ENCODE measurements at places on chromosomes 2 and 18.

DNA sequence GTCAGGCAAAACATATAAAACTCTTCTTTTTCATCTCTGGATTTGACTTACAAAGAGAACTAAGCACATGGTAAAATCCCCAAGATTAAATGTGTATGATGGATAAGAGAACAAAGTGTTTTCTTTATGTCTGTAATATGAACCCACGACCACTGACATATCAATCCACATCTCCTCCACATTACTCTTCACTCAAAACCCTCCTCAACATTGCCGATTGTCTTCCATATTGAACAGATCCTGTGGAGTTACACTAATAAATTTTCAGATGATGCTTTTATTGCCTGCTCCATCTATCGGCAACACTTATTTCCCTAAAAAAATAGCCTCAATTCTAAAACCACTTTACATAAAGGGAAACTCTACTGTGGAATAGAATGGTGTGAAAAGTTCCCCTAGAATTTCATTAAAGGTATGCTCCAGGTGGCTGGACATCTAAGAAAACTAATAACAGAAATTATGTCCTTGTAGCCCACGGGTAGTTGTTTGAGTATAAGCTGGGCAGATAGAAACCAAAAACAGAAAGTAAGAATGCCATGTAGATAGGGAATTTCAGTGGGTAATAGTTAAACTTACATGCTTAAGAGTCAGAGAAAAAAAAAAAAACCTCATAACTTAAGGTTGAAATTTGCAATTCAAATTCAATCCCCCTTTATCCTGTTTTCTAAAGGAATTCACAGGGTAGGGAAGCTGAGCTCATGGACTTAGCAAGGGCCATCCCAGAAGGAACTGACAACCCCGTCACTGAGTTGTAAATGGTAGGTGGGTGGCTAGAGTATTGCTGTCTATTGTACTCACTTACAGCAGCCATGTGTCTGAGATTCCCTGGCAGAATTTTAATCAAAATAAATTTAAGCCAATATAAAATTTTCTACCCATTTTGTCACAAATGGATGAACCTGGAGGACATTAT is 305.4 kb upstream of the LYPD1 start:
- DNase-seq, result no peak

DNA sequence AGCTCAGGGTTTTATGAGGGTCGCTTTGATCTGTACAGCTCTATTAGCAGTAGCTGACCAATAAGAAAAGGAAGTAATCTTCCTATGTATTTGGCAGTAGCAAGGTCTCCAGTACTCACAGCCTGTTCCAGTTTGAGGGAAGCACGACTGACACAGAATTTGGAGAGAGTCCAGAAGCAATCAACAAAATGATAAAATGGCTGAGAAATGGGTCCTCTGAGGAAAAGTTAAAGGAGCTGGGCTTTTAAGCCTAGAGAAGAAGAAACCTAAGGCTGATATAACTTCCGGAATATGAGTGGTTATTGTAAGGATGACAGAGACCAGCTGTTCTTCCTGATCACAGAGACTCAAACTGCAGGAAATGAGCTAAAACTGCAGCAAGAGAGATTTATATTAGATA is 382.8 kb downstream of the GPD2 start:
- DNase-seq, result no peak

DNA sequence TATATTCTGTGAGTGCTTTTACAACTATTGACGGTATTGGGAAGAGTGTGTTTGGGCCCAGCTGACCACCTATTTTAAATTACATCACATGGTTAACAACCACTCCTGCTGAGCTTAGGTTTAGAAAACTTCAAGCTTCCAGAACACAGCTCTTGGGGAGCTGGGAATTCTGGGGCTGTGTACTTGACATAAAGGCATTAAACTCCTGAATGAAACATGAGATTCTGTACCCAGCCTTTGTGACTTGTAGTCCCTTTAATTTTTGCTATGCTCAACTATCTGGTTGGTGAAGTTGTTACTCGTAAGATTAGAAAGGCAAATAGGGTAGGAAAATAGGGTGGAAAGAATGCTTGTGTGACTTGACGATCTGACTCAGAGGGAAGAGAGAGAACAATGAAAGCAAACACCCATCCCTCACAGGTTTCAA is 66.9 kb downstream of the LTBP1 start:
- no peak for DNase-seq

GRCh38 chr2:46724107-46724506 is 191.5 kb downstream of the MCFD2 start:
- DNase-seq, result no peak

DNA sequence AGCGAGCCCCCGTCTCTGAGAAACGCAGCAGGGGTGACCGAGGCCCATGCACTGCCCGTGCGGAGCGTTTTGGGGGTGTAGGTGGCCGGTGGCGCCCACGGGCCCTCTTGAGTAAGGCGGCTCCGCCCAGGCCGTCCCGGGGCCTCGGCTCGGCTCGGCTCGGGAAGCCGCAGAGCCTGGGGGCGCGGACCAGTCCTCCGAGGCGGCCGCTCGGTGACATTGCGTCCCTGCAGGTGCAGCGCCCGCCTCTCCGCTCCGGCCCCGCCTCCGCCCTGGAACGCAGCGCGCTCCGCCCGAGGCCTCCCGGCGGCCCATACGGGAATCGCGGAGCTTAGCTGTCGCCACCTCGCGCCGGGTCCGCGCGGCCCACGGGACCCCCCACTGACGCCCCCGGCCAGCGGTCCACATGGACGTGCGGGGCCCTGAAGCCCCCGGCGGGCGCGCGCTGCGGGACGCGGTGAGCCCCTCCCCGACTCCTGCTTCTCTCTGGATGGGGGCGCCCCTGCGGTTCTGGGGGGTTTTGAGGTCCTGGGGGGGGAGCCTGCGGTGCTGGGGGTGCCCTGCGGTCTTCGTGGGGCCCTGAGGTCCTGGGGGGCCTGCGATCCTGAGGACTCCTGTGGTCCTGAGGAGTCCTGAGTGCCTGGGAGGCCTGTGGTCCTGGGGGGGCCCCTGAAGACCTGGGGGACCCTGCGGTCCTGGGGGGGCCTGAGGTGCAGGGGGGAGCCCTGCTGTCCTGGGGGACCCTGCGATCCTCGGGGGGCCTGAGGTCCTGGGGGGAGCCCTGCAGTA is at the start of gene HSBP1L1:
TSS of gene HSBP1L1 (plus strand) at position 314 of the 789 bp plus-strand sequence. CDS start at position 407, 93 bp downstream.
- DNase-seq, result no peak

DNA sequence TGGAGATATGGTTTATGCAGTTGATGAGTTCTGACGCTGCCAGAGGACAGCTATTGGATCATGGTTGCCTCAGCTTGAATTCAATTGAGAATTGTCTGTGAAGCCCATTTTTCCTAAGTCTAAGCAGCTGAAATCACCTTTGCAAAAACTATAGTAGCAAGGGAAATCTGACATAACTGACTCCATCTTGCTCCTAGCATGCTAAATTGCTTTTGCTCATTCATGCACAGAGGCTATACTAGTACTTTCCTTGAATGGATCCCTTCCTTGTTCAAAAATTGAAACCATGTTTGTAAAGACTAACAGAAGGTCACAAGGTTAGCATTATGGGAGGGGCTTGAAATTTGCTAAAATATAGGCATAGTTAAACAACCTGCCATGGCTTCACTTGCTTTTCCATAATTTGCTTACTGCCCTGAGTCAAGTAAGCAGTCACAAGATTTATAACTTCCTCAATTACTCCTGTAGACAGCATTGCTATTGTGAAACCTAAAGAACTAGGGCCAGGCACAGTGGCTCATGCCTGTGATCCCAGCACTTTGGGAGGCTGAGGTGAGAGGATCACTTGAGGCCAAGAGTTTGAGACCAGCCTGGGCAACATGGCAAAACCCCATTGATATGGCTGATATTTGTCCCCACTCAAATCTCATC is 41.2 kb downstream of the CHRNA1 start:
- DNase-seq, result no peak

DNA sequence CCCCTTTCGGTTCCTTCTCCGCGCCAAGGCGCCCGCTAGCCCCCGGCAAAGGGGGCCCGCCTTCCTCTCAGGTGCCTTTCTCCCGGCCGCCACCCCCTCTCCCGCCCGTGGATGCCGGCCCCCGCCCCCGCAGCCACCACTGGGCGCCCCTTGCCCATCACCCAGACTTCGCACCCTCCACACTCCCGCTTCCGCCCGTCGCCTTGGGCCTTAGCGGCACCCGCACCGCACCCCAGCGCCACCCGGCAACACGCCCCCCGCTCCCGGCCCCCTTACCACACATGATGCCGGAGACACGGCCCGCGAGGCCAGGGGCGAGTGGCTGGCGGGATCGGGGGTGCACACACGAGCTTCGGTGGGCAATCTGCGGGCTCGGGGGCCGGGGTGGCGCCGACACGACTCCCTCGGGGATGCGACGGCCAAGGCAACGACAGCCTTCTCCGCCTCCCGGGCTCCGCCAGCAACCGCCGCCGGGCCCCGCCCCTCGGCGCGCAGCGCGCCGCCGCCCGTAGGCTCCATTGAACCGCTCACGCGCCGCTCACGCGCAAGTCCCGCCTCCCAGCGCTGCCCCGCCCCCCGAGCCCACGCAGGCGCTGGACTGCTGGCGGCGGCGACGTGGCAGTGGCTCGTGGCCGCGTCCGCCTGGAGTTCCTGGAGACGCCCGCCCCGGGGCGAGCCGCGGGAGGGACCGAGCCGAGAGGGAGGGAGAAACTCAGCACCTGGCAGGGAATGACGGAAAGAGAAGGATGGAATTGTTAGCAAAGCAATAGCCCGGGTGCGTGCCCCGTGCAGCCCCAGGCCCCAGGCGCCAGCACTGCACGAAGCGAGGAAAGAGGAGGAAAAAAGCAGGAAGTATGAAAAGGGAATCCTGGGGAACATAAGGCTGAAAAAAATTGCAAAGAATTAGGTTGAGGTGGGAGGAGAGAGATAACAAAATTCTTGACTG is at the start of gene GFPT1:
TSS of gene GFPT1 (minus strand) at position 439 of the 946 bp plus-strand sequence. CDS start at position 283, 156 bp downstream.
- peak; percentile 66 for DNase-seq

DNA sequence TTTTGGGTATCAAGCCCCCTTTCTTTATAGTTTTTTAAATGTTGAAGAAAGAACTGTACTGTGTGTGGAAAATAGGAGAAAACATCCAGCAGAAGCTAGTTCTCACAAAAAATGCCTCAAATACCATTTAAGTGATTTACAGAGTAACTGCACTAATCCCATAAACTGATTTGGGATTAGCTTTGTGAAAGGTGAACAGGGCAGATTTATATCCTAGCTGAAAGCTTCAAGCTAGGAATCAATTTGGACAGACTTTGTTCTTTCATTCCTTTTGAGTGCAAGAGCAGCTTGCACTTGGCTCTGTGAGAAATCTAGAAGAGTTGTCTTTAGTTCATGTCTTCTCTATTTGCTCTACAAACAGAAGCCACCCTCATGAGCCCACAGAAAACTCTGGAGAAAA is 183.9 kb upstream of the VRK2 start:
- DNase-seq, result no peak

GRCh38 chr2:169131587-169132512 is 62.5 kb downstream of the DHRS9 start:
- no peak for DNase-seq

DNA sequence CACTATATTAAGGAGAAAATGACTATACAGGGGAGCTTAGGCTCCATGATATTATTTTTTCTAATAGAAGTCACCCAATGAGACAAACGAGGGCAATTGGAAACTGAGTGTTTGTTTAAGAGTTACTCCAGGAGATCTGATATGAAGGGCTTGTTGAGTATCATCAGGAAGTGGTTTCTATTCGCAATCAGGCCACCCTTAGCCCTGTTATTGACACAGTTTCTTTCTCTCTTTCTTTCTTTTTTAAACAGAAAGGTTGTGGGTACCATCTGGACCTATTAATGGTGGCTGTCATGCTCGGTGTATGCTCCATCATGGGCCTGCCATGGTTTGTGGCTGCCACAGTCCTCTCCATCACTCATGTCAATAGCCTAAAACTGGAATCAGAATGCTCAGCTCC is 117.3 kb downstream of the DPP4 start:
- DNase-seq, result no peak

DNA sequence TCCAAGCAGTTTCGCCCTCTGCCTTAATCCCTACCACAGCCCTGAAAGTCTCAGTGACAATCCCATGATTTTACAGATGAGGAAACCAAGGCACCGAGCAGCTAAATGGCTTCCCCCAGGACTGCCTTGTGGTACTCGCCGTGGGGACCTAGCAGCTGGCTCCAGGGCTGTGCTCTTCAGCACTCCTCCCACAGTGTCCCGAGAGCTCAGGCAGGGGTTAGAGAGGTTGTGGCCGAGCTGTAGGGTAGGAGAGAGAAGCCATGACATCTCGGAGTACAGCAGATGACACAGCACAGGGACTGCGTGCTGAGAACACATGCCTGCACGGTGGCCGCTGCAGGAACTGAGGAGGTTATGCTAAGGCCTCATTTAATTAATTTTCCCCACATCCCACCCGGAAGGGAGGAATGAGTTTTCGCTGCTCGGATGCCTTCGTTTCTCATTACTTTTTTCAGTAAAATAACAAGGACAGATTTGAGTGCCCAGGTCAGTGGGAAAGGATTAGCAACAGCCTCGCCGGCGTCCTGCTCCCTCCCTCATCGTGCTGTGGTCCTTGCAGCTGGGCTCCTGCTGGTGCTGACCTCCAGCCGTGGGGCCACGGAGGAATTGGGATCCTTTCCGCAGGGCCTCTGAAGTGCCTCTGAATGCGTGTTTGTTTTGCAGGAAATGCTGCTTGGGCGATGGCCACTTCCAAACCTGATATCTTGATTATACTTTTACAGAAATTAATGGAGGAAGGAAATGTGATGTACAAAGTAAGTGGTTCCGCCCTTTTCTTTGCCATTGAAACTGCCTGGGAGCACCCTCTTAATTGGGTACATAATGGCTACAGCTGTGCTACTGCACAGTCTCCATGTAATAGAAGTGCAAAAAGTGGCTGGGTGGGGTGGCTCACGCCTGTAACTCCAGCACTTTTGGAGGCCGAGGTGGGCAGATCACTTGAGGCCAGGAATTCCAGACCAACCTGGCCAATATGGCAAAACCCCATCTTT is 61.2 kb downstream of the WDSUB1 start:
- DNase-seq, result no peak

DNA sequence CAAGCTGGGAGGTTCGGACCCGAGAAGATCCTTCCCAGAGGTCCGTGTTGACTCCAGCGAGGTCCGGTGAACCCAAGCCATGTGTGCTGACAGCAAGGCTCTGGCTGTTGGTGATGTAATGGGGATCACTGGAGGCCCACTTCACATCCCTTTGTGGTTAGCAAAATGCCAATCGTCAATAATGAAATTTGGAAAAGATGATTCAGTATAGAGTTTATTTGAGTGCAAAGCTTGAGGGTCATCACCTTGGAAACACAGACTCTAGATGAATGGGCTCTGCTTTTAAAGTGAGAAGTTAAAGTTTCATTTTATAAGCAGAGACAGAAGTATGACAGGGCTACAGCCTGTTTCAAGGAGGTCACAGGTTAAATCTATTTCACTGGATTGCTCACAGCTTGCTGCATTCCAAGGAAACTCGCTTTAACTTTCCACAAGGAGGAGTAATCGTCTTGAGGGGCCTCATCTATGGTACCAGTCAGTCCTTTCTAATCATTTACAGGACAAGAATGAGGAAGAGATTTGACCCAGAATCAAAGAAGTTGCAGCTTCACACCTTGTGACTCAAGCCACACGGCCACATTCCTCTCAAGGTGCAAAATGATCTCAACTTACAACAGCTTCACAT is 140.5 kb downstream of the TPO start:
- DNase-seq, result no peak

GRCh38 chr2:128420131-128420530 is 101.5 kb upstream of the HS6ST1 start:
- no peak for DNase-seq
